ENCODE measurements at places on chromosomes 3 and 15.

DNA sequence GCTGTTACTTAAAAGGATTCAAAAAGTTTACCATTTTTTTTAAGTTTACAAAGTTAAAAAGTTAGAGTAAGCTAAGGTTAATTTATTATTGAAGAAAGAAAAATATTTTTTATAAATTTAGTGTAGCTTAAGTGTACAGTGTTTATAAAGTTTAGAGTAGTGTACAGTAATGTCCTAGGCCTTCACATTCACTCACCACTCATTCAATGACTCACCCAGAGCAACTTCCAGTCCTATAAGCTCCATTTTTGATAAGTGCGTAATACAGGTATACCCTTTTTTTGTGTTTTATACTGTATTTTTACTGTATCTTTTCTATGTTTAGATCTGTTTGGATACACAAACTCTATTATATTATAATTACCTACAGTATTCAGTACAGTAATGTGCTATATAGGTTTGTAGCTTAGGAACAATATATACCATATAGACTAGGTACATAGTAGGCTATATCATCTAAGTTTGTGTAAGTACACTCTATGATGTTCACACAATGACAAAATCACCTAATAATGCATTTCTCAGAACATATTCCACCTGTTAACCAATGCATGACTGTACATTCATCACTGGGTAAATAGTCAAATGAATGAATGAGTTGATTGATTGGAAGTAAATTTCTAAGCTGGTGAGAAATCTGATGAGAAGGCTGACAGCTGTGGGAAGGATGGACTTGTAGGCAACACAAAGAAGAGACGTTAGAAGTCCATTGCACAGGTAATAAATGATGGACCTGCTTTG lies 95.2 kb upstream of the CDIN1 start:
- DNase-seq = no peak

DNA sequence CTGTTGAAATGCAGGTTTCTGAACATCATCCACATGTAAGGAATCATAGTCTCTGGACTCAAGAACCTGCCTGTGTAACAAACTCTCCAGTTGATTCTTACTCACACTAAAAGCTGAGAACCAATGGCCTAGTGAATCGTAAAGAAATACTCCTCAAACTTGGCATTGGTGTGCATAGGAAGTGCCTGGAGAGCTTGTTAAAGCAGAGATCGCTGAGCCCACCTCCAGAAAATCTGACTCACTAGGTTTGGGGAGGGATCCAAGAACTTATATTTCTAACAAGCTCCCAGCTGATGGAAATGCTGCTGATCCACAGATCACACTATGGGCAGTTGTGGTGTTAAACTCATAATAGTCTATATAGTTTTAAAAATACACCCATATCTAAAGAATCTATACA lies 55.8 kb upstream of the LMCD1 start:
- no peak for DNase-seq

GRCh38 chr3:37921025-37921424 lies 59.3 kb downstream of the CTDSPL start:
- DNase-seq = no peak

DNA sequence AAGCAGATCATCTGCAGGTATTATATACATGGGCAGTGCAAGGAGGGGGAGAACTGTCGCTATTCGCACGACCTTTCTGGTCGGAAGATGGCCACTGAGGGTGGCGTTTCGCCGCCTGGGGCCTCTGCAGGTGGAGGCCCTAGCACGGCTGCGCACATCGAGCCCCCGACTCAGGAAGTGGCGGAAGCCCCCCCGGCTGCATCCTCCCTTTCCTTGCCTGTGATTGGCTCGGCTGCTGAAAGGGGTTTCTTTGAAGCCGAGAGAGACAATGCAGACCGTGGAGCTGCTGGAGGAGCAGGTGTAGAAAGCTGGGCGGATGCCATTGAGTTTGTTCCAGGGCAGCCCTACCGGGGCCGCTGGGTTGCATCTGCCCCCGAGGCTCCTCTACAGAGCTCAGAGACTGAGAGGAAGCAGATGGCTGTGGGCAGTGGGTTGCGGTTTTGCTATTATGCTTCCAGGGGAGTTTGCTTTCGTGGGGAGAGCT lies 639 bp downstream of the MKRN3 start:
- peak; percentile 38 for DNase-seq

DNA sequence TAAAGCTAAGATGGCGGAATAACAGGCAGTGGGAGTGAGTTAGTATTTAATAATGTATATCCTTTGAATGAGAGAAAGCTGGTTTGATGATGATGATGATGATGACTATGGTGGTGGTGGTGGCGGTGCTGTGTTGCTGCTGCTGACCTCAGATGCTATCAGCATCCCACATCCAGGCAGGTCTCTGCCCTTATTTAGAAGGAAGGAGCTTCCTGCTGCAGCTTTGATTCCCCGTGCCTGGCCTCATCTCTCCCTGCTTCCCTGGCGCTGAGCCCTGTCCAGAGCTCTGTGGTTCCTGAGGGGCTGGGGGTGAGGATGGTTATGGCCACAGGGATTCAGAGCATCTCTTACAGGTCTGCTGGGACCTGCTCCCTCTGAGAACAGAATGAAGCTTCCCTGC lies 73.1 kb downstream of the RAB11A start:
- DNase-seq = no peak

GRCh38 chr3:178709051-178709450 lies 172.8 kb downstream of the KCNMB2 start:
- no peak for DNase-seq

DNA sequence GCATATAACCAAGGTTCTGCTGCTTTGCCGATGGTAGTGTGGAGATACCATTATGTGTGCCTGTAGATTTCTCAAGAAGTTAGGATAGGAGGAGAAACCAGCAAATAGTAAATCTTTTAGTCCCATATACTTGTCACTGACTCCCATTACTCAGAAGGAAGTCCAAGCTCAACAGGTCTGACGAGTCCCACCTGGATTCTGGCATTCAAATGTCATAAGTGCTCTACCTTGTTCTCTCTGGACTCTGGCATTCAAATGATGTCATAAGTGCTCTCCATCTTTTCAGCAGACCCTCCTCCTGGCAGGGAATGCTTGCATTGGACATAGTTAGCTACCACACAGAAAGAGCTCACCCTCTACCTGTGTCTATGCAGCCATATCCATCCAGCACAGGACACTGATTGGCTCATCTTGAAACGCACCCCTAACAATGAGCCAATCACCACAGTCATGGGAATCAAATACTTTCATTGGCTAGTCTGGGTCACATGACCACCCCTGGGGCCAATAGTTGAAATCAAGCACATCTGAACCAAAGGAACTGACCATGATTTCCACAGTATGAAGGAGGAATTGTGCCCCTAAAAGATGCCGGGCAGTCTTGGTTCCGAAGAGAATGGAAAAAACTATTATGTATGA lies 205.0 kb upstream of the ADAMTS9 start:
- no peak for DNase-seq

All from activated T-cell treated with anti-CD3 and anti-CD28 coated beads, Interleukin-2, amount 50 U/mL, for 24 hours (primary cell).